ENCODE measurements at places on chromosomes 1 and 21.

DNA sequence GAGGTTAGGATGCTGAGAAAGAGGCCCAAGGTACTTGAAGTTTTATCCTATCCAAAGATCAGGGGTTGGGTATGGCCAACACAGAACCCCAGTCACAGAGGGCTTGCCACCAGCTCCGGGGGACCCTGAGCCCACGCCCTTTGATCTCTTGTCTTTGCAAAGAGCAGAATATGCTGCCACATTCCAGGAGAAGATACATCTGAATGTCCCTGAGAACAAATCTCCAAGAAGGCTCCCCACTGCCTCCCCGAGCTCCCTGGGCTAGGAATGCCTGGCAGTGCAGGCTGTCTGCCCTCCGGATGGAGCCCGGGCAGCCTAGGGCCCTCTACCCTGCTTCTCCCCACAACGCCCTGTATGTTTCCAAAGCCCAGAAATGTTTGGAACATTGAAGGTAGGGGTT lies 49.2 kb downstream of the AJAP1 start:
- DNase-seq, result no peak

- DNase-seq, result no peak
These were observed 280.3 kb upstream of the GJB5 start for GRCh38 chr1:34474566-34474965.

GRCh38 chr1:209863766-209864485 lies 36.2 kb downstream of the UTP25 start:
- no peak for DNase-seq

DNA sequence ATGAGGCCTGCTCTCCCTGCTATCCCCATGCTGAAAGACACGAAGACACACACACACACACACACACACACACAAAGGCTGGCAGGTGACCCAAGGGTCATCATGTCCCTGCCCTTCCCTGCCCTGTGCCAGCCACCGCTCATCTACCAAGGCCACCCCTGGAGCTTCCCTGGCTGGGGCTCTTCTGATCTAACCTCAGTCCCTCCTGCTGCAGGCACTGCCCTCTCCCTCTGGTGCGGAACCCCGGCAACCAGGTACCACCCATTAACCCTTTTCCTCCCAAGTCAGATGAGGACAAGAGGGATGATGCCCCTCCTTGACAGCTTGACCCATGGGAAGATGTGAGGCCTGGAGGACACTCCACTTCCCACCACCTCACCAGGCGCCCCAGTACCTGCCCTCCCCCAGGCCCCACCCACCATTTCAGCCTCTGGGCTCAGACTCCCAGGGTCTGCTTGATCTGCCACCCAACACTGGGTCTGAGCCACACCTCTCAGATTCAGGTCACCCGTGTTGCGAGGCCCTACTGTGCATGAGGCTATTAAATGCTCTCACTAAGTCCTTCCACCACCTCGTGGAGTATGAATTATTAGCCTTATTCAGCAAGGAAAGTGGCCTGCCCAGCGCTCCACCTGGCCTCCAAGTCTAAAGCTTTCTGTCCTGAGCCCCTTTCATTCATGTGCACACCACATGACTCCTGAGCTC lies 2.5 kb downstream of the SDC3 start:
- no peak for DNase-seq

- no peak for DNase-seq
These were observed 3.6 kb downstream of the STX6 start for GRCh38 chr1:181018901-181019681.

Data from T follicular helper cell (primary cell).